Immature natural killer cell (primary cell): ENCODE measurements at places on chromosomes 1 and 21. TPM values are rescaled to one million over a fixed set of nuclear protein-coding genes. Genes with fewer than 3 reads are reported as not detected.

DNA sequence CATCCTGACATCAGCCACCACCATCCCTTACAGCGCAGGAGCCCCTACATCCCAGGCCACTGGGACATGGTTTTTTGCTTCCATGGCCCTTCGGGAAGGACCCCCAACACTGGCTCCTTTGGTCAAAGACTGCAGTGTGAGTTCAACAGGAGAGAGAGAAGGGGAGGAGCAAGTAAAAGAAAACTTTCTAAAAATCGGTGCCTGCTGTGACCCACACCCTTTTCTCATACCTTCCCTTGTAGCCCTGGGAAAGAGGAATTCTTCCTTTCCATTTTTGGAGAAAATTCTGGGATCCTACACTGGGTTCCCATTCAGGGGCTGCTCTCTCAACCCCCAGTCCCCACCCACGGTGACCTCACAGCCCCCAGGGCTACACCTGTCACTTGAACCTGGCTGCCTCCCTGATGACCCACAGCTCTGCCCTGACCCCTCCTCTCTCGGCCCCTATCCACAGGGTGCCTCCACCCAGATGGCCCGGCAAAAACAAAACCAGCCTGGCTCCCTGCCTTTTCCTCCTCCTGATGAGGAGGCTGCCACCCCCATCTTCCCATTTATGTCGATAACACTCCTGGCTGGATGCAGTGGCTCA, 7.6 kb downstream of the PADI4 start:
- DNase-seq, result no peak

GRCh38 chr1:44696101-44696500, 21.6 kb downstream of the ARMH1 start:
- DNase-seq, result no peak

Gene INSRR
- not detected for polyA plus RNA-seq

- no peak for DNase-seq
These were observed 9.7 kb upstream of the THEM4 start for GRCh38 chr1:151918819-151919610.

- DNase-seq, result no peak
These were observed 38.2 kb upstream of the PKP1 start for GRCh38 chr1:201245082-201245481.

- no peak for DNase-seq
These were observed 15.0 kb upstream of the FCAMR start for GRCh38 chr1:206985162-206985749.

GRCh38 chr1:11059155-11059967, 457 bp downstream of the SRM start:
- no peak for DNase-seq

Gene PSRC1
- polyA plus RNA-seq, result 0.87 TPM

Gene SLC16A4
- polyA plus RNA-seq, result not detected

Gene BSND
- polyA plus RNA-seq, result not detected

Gene C1QB
- not detected for polyA plus RNA-seq

DNA sequence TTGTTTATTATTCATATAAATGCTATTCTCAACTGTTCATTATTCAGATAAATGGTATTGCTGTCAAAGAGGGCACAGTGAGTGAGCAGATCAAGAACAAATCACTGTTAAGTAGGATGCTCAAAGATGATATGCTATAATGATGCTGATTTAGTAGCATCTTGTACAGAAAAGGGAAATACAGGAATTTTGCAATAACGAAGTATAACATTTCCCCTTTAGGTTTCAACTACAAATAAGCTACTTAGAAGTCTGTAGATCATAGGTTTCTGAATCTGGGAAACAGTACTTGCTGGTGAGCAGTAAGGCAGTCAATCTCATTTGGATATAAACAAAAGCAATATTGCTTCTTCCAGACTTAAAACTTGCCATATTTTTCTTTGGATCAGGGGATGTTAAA, 27.3 kb upstream of the RCOR3 start:
- no peak for DNase-seq

Gene TBX19
- 6.2 TPM for polyA plus RNA-seq

DNA sequence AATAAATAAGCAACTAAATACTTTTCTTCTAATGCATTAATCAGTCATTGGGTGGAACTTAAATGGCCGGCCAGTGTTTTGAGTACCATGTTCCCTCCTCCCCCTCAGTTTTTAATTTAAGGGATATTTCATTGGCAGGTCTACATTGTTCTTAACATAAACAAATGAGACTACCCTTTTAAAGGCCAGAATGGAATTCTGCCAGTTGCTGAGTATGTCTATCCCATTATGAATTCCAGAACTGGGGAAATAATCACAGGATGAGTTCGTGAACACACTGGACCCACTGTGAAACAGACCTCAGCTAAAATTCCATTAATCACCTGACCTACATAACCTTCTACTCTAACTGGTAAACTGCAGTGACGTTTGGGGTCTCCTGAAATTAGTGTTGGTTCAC, 305.5 kb upstream of the PKN2 start:
- no peak for DNase-seq

GRCh38 chr1:21625390-21626190, 43.6 kb downstream of the RAP1GAP start:
- no peak for DNase-seq

GRCh38 chr1:108590441-108590840, 30.5 kb downstream of the EEIG2 start:
- no peak for DNase-seq

- DNase-seq, result no peak
These were observed 102.8 kb downstream of the KCTD3 start for GRCh38 chr1:215669806-215670491.

- DNase-seq, result no peak
These were observed 687 bp upstream of the ERI3 start for GRCh38 chr1:44355582-44356305.

DNA sequence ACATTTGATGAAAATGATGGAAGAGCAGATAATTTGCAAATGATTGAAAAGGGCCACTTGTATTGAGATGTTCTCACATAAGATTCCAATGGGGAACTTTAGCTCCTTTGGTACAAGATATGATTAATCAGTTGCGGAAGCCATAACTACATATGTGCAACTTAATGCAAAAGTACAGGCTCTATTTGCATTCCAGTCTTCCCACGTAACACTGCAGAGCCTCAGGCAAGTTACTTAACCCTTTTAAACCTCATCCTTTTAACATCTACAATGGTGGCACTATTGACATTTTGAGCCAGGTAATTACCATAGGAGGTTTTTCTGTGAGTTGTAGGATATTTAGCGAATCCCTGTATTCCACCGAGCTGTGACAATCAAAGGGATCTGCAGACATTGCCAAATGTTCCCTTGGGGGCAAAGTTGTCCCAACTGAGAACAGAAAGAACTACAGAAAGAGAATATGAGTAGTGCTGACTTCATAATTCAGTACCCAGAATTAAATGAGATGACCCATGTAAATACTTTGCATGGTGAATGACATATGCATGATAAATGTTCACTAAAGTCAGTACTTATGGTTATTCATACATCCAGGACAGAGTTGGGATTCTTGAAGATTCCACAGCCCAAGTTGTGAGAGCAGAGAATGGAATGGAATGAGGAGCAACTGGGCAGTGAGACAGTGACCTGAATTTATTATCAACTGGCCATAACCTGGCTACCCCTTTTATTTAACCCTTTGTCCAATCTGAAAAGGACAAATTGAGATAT, 62.6 kb downstream of the SPAG17 start:
- DNase-seq, result no peak

DNA sequence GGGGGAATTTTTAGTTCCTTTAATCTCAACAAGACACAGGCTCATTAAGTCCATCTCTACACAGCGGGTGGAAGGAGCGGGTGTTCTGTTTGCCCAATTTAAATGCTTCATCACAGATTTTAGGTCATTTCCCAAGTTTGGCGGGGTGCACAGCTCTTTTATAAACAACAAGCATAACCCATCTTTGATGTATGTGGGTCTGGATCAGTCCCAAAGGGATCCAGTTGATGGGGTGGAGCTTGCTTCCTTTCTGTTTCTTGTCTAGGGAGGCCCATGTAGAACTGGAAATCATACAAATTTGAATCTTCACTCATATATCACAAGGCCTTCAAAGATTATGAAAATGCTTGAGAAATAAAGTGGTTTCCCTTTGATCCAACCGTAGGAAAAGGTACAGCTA, 140.5 kb upstream of the C8B start:
- DNase-seq, result no peak

DNA sequence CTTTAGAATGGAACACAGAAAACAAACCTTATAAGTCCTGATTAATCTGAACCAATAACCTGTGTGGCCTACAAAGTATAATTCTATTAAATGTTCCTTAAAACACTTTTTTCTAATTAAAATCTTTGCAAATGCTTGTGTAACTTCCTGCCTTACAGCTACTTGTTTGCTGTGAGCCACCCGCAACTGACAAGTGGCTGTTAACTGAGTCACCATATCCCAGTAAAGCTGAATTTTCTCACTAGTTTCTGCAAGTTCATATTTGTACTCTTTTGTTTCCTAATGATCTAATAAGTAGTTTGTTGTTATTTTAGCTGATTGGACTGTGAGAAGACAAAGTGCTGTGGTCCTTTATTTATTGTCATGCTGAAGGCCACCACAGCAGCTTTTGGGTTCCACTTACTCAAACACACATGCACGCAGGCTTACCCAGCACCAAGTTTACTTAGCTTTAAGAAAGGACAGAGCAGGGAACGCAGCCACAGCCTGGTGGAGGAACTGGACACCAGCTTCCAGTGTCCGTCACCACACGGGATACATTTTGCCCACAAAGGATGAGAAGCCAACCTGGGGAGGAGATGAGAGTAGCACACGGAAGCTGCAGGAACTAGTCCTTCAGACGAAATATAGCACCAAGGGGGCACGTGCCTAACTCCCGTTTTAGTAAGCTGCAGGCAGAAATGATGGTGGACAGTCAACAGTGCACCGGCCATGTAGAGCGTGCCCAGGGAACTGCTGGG, 47.8 kb downstream of the LCA5L start:
- DNase-seq, result no peak

DNA sequence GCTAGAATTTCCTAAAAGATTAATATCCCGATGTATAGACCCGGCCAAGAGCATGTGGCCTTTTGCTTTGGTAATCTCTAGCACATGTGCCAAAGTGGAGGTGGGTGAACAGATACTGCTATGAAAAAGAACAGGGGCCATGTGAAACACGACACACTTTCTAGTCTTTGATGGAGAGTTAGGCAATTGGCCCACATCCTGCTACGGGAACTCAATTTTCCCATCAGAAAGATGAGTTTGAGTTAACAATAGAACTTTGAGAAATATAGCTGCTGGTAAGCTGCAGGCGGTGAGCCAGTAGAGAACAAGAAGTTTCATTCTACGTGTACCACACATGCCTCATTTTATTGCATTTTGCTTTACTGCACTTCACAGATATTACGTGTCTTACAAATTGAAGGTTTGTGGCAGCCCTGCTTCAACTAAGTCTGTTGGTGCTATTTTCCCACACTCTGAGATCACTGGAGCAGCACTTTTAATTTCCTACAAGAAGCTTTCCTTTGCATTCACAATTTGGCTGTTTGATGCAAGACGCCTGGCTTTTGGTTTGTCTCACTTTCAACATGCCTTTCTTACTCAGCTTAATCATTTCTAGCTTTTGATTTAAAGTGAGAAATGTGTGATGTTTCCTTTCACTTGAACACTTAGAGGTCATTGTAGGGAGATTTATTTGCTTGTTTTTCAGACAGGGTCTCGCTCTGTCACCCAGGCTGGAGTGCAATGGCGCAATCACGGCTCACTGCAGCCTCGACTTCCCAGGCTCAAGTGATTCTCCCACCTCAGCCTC, 46.3 kb downstream of the HTR6 start:
- no peak for DNase-seq

Gene PDZK1IP1
- 7.5 TPM for polyA plus RNA-seq

Gene NBPF20
- 0.22 TPM for polyA plus RNA-seq

DNA sequence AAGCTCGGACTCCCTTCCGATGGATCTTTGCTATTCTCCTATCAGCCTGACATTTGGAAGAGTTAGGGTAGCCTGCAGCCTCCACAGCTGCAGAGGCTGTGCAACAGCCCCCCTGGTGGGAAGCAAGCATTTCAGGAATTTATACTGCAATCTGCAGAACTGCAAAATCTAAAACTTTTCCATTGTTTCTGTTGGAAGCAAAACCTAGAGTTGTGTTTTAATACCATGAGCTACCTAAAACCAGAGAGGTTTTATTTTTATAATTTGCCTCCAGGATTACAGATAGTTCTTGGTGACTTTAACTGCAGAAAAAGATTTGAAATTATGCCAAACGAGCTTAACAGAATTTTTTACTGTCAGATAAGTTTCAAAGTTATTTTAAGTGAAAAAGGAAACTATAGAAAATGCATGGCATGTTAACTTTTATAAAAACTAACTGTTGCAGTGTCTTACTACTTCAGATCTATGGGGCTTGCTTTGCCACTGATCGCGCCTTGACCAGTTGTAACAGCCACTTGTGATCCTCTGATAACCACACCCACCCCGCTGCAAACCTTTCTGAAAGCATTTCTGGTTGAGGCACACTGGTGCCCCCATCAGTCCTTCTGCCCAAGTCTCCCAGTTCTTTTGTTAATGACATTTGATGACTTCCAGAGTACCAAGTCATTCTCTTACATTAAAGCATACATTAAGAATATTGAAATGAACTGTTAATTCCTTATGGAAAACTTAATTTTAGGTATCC, 64.8 kb downstream of the PRDM2 start:
- peak; percentile 66 for DNase-seq

- DNase-seq, result no peak
These were observed 1017.0 kb downstream of the MRPL39 start for GRCh38 chr21:24590261-24590660.

DNA sequence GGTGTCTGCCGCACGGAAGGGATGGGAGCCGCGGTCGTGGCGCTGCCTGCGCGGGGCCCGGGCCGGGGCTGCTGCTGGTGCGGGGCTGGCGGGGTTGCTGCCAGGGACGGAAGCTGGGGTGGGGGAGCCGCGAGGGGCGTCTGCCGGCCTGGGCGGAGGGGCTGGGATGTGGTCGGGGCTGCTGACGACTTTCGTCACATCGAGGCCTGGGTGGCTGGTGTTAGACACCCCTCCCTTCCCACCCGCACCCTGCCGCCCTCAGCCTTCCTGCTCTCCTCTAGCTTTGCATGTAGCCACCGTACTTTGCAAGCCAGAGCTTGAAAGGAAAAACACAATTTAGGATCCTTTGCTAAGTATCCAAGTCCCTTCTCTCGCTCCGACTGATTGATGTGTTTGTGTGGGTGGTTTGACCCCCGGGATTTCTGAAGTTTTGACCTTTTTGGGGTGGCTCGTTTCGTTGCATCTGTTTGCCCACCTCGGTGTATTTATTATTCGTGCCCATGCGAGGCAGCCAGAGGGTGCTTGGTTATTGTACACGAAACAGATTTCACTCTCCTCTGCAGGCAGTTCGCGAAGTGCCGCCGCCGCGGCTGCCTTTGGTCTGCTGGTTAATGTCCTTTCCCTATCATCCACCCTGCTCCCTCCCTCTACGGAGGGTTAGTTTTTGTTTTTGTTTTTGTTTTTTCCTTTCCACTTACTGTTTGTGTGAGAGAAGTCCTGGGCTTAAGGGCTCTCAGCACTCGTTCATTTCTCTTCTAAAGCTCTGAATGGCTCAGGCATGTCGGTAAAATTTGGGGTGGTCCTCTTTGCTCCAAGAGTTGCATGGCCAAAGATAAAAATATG, 868 bp downstream of the C1orf21 start:
- DNase-seq, result peak; percentile 95

GRCh38 chr1:86429122-86429725, 5.3 kb downstream of the CLCA2 start:
- DNase-seq, result no peak

- no peak for DNase-seq
These were observed 42.0 kb upstream of the PADI1 start for GRCh38 chr1:17162941-17163340.
